ENCODE measurements at places on chromosomes 4 and X. TPM values are rescaled to one million over a fixed set of nuclear protein-coding genes. Genes with fewer than 3 reads are reported as not detected.

DNA sequence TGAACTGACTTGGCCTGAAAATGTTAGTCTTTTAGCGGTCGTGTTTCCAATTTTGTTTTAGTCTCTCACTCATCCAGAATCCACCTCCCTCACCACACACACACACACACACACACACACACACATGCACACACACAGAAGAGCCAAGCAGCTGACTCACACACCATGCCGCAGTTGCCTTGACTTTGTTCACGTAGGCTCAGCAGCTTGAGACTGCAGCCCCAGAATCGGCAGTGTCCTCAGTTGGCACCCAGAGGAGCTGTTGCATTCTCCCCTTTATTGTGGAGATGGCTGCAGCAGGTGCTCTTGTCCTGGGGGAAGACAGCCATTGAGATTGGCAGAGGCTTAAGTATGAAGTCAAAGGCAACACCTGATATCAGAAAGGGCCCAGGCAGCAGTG, 20.9 kb upstream of the XPNPEP2 start:
- peak; percentile 91 for DNase-seq

- DNase-seq, result peak; percentile 32
Measured at GRCh38 chr4:34417160-34417559, 1827.2 kb downstream of the ARAP2 start.

GRCh38 chr4:48247142-48247877, 22.3 kb downstream of the TEC start:
- DNase-seq, result peak; percentile 31

GRCh38 chr4:112813790-112814189, 176.8 kb downstream of the LARP7 start:
- DNase-seq, result peak; percentile 51

DNA sequence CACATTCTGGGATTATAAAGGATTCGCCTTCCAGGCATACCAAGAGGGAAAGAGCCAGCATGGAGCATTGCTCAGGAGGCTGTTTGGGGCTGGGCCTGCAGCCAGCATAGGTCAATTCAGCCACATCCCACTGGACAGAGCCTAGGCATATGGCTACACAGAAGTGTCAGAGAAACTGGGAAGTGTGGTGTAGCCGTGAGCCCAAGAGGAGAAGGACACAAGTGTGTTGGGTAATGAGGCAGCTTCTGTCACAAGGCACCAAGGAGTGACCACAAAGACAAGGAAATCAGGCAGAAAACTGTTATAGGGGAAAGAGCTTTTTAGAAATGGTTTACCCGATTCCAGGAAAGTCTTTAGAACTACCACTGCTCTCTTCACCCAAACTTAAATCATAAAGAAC, 178.6 kb upstream of the TBL1X start:
- no peak for DNase-seq

DNA sequence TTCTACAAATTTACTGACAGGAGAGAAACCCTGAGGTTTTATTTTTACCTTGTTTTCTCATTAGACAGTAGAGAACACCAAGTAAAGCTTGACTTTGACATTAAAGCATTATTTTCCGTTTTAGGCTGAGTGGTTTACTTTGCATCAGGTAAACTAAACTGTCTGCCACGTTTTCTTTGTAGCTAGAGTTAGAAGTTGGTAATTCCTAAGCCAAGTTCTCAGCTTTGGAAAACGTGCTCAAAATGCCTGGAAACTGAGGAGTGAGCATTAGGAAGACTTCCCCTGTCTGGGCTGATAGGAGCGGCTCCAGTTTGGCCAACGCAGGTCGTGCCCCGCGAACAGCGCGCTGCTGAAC, 819 bp downstream of the PDLIM3 start:
- DNase-seq, result peak; percentile 71

DNA sequence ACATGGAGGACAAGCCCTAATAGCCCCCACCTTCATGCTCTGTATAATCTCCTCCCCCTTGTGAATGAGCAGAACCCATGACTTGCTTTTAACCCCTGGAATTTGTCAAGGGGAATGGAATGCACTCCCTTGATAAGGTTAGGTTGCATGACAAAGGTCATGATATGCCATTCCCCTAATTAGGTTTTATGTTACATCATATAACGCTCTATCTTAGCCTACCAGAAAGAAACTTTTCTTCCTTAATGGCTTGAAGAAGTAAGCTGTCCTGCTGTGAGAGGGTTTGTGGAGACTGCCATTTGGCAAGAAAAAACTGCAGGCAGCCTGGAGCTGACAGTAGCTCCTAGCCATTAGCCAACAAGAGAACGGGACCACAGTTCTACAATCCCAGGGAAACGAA, 399.8 kb upstream of the MAD2L1 start:
- no peak for DNase-seq

DNA sequence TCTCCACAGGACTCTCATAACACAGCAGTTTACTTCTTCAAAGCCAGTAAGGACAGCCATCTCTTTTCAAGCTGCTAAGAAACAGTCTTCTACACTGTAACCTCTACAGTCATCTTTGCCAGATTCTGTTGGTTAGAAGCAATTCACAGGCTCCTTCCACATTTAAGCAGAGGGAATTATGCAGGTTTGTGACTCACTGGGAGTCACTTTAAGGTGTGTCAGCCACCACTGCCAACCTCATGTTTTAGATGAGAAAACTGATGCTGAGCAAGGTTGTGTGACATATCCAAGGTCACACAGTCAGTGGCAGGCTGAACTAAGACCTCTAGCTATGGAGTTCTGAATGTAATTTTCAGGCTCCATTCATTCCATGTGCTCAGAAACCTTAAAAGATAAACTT, 143.5 kb downstream of the QDPR start:
- no peak for DNase-seq

DNA sequence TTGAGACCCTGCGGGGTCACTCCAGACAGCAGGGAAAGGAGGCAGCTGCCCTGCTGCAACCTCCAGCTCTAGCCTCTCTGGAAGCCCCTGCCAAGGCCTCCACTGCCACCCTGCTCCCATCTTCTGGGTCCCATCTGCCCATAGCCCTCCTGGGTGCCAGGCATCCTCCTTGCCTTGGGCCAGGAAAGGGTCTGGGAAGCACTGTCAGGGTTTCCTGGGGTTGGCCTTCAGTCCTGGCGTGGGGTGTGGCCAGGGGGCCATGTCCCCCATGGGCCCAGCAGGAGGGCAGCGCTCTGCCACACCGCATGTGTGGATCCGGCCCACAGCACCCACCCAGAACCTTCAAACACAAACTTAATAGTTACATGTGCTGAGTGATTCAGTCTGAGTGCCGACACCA, 3.4 kb upstream of the CPLX1 start:
- DNase-seq, result no peak

DNA sequence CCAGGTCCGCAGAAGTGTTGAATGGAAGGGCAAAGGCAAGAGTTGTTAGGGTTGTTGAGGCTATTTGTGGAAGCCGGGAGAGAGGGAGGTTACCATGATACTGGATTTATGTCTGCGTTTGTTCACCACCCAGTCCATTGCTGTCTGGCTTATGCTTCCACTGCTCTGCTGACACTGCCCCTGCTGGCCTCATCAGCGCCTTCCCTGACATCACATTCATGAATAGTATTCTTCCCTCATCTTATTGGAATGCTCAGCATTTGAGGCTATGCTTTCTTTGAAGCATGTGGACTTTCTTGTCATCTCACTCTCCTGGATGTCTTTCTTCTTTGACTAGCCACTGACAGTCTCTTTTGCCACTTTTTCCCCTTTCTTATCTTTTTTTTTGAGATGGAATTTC, 10.3 kb downstream of the GNL3L start:
- DNase-seq, result peak; percentile 62

- DNase-seq, result no peak
Measured at GRCh38 chr4:93495346-93495745, 333.2 kb upstream of the ATOH1 start.

GRCh38 chr4:187415231-187415630, 580.3 kb upstream of the ZFP42 start:
- peak; percentile 37 for DNase-seq

DNA sequence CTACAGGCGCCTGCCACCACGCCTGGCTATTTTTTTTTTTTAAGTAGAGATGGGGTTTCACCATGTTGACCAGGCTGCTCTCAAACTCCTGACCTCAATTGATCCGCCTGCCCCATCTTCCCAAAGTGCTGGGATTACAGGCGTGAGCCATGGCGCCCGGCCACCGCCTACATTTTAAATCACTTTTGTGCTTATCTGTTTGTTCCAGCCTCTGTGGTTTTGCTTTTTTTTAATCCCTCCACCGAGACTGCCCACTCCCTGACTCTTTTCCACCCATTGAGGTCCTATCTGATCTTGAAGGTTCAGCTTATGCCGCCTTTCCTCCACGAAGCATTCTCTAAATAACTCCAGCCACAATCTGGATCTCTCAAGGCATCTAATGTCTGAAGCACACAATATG, 73.5 kb downstream of the CHRDL1 start:
- no peak for DNase-seq

DNA sequence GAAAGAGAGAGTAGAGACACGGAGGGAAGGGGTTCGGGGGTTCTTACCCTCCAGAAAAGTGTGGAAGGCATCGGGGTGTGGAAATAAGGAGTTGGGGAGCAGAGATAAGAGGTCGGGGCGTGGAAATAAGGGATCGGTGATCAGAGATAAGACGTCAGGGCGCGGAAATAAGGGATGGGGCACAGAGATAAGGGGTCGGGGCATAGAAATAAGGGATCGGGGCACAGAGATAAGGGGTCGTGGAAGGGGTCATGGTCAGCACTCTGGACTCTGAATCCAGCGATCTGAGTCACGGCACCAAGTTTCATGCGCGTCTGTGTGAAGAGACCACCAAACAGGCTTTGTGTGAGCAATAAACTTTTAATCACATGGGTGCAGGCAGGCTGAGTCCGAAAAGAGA, 119.1 kb downstream of the PCDH10 start:
- no peak for DNase-seq

GRCh38 chrX:100376576-100376975, 33.5 kb downstream of the PCDH19 start:
- no peak for DNase-seq

GRCh38 chr4:72984351-72984750, 85.2 kb downstream of the COX18 start:
- DNase-seq, result no peak

DNA sequence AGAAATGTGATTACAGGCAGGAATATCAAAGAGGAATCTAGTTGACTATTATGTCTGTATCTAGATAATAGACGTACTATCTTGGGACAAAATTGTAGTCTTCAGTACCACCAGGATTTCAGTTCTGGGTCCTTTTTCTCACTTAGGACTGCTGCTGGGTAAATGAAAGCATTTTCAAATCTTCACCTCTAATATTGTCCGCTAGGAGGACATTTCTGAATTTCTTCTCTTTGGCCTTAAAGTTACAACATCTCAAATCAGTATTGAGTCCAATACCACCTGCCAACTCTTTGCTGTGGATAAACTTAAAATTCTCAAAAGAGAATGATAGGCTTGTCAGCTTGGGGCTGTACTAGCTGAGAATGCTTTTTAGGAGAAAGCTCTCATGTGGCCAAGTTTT, 6.0 kb downstream of the FGF16 start:
- no peak for DNase-seq

- no peak for DNase-seq
Measured at GRCh38 chrX:44945736-44946135, 72.7 kb downstream of the KDM6A start.

GRCh38 chr4:141638230-141638629, 1.8 kb downstream of the IL15 start:
- no peak for DNase-seq

GRCh38 chr4:57214654-57215411, 104.6 kb upstream of the IGFBP7 start:
- peak; percentile 93 for DNase-seq

DNA sequence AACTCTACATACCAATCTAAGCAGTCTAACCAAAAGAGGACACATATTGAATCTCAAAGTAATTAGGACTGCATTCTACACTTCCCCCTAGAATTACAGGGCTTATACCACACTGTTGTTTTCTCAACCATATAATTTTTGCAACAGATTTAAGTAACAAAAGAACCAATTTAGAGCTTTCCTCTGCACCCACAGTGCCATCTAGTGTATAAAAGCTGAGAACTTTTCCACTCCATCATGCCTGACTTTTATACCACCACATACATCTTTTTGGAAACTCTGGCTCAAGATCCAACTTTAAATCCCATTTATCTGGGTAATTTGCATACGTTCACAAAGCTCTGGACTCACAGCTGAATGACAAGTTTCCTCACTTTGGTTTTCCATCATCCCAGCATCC, 99.5 kb downstream of the EFHC2 start:
- DNase-seq, result peak; percentile 46

GRCh38 chr4:75255261-75255660, 258.9 kb downstream of the RCHY1 start:
- no peak for DNase-seq

- peak; percentile 93 for DNase-seq
Measured at GRCh38 chrX:67780694-67781109, 236.9 kb downstream of the AR start.

- peak; percentile 28 for DNase-seq
Measured at GRCh38 chr4:129092631-129093190, 628 bp downstream of the SCLT1 start.

DNA sequence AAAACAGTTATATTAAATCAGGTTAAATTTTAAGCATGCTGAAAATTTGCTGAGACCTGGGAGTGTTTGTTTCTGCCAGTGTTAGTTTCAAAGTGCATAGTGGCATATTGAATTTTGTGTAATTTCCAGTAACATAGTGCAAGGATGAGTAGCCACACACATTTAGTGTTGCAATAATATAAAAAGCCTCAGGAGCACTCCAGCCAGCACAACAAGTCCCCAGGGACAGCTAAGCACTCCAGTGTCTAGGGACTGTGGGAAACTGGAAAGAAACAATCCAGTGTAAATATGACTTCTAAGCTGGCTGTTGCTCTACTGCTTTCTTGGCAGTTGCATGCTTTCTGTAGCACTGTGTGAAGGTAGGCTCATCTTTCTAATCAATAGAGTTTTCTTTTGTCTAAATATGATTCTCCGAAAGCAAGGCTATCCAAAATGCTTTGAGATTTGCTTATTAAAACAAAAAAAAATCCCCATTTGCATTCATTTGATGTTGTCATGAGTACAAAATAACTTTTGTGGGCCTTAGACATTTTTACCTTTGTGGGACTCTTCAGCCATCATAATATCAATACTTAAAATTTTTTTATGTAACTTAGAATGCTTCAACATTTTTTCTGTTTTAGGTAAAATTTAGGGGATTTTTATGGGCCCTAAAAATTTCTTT, 24.2 kb upstream of the CXCL2 start:
- DNase-seq, result peak; percentile 79

GRCh38 chr4:101411926-101412325, 64.6 kb upstream of the PPP3CA start:
- no peak for DNase-seq

- no peak for DNase-seq
Measured at GRCh38 chr4:8704632-8705031, 112.1 kb downstream of the CPZ start.

GRCh38 chrX:139203651-139204570, 326.6 kb upstream of the F9 start:
- peak; percentile 31 for DNase-seq

GRCh38 chr4:3711183-3712111, 54.7 kb upstream of the ADRA2C start:
- no peak for DNase-seq

The PDLIM3 gene
- total RNA-seq, result 2,950 TPM

The SMIM20 gene
- 31.7 TPM for total RNA-seq

The LNX1 gene
- 35.3 TPM for total RNA-seq

The SSX4 gene
- total RNA-seq, result 0.64 TPM

The RHOXF1 gene
- total RNA-seq, result not detected

The PF4V1 gene
- total RNA-seq, result not detected

The VCX3A gene
- total RNA-seq, result not detected

The OCRL gene
- total RNA-seq, result 7.1 TPM

The TMEM128 gene
- total RNA-seq, result 16.9 TPM

The ARAP2 gene
- total RNA-seq, result not detected

The TIGD2 gene
- 8.8 TPM for total RNA-seq

The BLOC1S4 gene
- 32.8 TPM for total RNA-seq

The NPY2R gene
- not detected for total RNA-seq

Data from myocyte (in vitro differentiated cells).